ENCODE measurements at places on chromosomes 13 and 19. TPM values are rescaled to one million over a fixed set of nuclear protein-coding genes. Genes with fewer than 3 reads are reported as not detected.

PSG6 gene
- not detected for total RNA-seq

CYP4F2 gene
- total RNA-seq, result 0.04 TPM

ZNF154 gene
- not detected for total RNA-seq

STXBP2 gene
- 45.3 TPM for total RNA-seq

ZNF667 gene
- total RNA-seq, result not detected

KLK11 gene
- total RNA-seq, result 0.12 TPM

ZNF606 gene
- total RNA-seq, result 2.9 TPM
